Activated naive CD4-positive, alpha-beta T cell treated with anti-CD3 and anti-CD28 coated beads, Interleukin-2, amount 50 U/mL, for 16 hours (primary cell): ENCODE measurements at places on chromosomes 11 and 22.

GRCh38 chr11:19389787-19390303, 149.1 kb upstream of the E2F8 start:
- DNase-seq: no peak

DNA sequence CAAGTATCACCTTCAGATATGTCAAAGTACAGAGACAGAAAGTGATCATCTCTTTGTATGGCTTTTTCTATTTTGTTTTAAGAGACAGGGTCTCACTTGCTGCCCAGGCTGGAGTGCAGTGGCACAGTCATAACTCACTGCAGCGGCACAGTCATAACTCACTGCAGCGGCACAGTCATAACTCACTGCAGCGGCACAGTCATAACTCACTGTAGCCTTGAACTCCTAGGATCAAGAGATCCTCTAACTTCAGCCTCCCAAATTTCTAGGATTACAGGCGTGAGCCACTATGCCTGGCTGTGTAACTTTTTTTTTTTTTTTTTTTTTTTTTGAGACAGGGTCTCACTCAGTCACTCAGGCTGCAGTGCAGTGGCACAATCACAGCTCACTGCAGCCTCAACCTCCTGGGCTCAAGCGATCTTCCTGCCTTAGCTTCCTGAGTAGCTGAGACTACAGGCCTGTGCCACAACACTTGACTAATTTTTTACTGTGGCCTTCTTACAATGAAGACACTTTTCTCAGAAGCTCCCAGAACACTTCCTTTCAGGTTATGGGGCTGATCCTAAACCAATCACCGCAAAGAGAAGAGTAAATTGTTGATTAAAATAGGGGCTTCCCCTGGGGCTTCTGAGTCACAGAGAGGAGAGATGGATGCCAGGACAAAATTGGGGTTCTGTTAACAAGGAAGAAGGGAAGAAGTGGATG, 9.0 kb upstream of the HIKESHI start:
- DNase-seq: peak; percentile 37

DNA sequence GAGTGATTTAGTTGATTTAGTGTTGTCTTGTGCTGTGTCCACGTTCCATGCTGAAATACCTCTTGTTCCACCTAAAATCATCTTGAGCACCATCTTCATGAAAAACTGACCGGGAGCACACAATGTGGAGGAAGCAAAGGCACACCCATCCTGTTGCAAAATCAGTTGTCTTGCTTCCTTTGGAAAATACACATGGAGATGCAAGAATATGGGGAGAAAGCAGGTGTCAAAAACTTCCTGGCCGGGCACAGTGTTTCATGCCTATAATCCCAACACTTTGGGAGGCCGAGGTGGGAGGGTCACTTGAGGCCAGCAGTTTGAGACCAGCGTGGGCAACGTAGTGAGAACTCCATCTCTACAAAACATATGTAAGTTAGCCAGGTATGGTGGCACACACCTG, 151.1 kb downstream of the C11orf91 start:
- no peak for DNase-seq

GRCh38 chr11:102268083-102268984, 49.0 kb upstream of the BIRC3 start:
- peak; percentile 76 for DNase-seq

- no peak for DNase-seq
Observed at GRCh38 chr11:35907648-35908431, 36.0 kb upstream of the LDLRAD3 start.
